Fibroblast of lung (primary cell): ENCODE measurements at places on chromosomes 11 and 22. TPM values are rescaled to one million over a fixed set of nuclear protein-coding genes. Genes with fewer than 3 reads are reported as not detected.

- DNase-seq = no peak
Measured at GRCh38 chr11:115874843-115875242, 370.6 kb upstream of the CADM1 start.

DNA sequence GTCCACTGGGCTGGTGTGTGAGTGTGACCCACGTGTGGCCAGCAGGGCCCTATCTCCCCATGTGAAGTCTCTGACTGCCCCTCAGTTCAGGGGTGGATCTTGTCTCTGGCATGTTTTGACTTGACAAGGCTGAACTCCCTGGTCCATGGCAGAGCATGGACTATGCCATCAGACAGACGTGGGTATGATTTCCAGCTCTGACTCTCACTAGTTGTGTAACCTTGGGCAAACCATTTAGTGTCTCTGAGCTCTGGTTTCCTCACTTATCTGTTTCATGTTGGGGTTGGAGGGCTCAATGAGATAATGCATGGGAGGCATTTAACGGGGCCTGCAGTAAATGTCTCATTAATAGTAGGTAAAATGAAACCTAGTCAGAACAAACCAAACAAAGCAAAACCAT, 254.5 kb upstream of the NARS2 start:
- DNase-seq = no peak

The KREMEN1 gene
- total RNA-seq = 6.4 and 12.9 TPM in 2 replicates

DNA sequence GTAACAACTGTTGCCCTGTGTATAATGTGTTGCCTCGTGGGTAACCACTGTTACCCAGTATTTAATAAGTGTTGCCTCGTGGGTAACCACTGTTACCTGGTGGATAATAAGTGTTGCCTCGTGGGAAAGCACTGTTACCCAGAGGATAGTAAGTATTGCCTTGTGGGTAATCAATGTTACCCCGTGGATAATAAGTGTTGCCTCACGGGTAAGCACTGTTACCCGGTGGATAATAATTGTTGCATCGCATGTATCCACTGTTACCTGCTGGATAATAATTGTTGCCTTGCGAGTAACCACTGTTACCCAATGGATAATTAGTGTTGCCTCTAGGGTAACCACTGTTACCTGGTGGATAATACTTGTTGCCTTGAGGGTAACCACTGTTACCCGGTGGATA, 17.1 kb upstream of the NXPE4 start:
- DNase-seq = no peak
